ENCODE measurements at places on chromosomes 7 and 10. TPM values are rescaled to one million over a fixed set of nuclear protein-coding genes. Genes with fewer than 3 reads are reported as not detected.
A peak's percentile ranks its signal among the peaks of the same experiment; 100 is the strongest.

DNA sequence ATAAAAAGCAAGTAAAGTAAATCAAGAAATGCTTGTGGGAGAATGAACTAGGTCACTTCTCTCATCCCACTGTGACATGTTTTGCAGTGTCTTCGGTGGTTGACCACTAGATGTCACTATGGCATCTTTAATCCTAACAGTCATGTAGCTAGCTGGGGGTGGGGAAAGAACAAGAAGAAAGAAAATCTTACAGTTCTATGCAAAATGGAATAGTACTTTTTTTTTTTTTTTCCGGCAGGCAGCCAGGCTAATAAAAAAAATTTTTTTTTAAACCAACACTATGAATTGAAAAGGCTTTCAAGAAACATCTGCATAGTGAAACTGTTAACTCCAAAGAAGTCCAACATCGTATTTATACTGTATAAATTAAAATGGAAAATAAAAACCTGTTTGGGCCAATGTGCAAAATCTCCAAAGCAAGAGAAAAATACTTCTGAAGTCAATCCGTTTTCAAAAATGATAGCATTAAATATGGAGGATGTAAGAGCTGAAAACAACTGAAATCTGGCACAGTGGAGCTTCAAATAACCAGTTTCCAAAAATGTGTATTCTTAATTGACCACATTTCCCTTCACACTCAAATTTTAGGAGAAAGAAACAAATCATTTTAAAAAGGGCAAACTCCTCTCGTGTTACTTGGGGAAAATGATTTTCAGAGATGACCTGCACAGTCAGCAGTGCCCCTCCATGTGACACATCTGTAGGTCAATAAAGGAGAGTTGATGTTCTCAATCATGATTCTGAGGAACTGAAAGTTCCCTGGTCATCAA is 38.5 kb downstream of the CDK1 start:
- no peaks in the 10 kb centered on the region for H3K36me3 ChIP-seq
- H3K27me3 ChIP-seq = no peaks in the 10 kb centered on the region
- H3K27ac ChIP-seq = peak overlapping the region; percentile 43

DNA sequence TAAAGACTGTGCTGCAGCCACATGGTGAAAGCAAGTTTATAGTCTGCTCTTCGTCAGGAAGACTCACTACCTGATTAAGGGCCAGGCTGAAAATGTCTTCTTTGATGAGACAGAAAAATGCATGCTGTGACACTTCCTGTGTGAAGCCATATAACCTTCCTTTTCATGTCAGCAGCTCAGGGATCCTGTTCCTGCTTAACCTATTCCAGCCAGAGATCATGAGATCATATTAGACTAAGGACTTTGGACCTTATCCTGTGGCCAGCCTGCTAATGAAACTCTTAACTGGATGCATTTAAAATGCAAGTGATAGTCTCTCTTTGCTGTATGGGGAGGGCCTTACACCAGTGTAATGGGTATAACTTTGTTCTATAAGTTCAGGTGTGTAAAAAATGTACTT is 165.2 kb downstream of the PTEN start:
- peaks cover 4% of the 10 kb centered on the region for H3K4me1 ChIP-seq
- no peak overlapping the region for H3K27ac ChIP-seq
- no peak for DNase-seq
- H3K4me3 ChIP-seq = no peak overlapping the region
- no peaks in the 10 kb centered on the region for H3K27me3 ChIP-seq

DNA sequence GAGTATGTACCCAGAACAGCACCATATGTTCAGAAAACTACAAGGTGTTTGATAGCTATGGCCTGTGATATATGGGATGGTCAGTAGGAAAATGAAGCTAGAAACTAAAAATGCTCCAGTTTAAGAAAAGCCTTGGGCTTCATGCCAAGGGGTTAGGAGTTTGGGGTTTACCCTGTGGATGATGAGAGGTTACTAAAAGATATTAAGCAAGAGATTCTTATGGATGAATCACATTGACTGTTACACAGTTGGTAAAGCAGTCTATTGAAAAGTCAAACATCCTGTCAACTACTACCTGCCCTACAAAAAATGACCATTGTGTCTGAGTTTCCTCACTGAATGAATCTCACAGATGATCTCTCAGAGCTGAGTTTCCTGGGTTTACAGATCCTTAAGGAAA is 166.2 kb upstream of the INHBA start:
- no peak overlapping the region for H3K27ac ChIP-seq
- H3K36me3 ChIP-seq = no peaks in the 10 kb centered on the region
- H3K4me1 ChIP-seq = no peaks in the 10 kb centered on the region
- H3K4me3 ChIP-seq = no peak overlapping the region
- no peak for DNase-seq

- H3K4me3 ChIP-seq = no peak overlapping the region
- H3K27ac ChIP-seq = no peak overlapping the region
- H3K27me3 ChIP-seq = no peaks in the 10 kb centered on the region
- no peaks in the 10 kb centered on the region for H3K36me3 ChIP-seq
- no peak for DNase-seq
Observed at GRCh38 chr7:13290975-13291374, 603.5 kb downstream of the ARL4A start.

DNA sequence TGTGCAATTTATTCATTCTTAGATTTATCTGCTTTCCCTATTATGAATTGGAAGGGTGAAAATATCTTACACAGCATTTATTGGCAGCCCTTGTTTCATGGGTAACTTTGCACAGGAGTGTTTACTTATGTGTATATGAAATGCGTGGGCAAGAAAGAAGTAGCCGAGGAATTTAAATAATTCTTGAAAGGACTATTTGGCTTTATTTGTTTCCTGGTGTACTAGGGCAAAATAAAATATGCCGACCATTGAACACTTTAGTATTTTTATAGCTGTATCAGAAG is 93.7 kb downstream of the ARID5B start:
- no peak for DNase-seq
- no peaks in the 10 kb centered on the region for H3K27me3 ChIP-seq
- peaks cover 10% of the 10 kb centered on the region for H3K4me1 ChIP-seq
- no peak overlapping the region for H3K4me3 ChIP-seq
- H3K27ac ChIP-seq = peak overlapping the region; percentile 82

- peaks cover 26% of the 10 kb centered on the region for H3K4me1 ChIP-seq
- no peak for DNase-seq
- no peaks in the 10 kb centered on the region for H3K36me3 ChIP-seq
- peaks cover 50% of the 10 kb centered on the region for H3K27me3 ChIP-seq
- H3K27ac ChIP-seq = no peak within 1 kb of the TSS
Observed at GRCh38 chr7:27199849-27200760, at the start of gene HOXA13. Gene HOXA13, minus strand, starts transcription at chr7:27200091. Its CDS starts 14 bp downstream, at chr7:27200077.

Gene NACAD
- total RNA-seq = 0.62 TPM

Gene KIN
- 9.6 TPM for total RNA-seq

All from esophagus squamous epithelium (tissue), 5 donors.